Activated CD4-positive, alpha-beta T cell treated with anti-CD3 and anti-CD28 coated beads for 48 hours (primary cell): ENCODE measurements at places on chromosomes 1 and 21.

DNA sequence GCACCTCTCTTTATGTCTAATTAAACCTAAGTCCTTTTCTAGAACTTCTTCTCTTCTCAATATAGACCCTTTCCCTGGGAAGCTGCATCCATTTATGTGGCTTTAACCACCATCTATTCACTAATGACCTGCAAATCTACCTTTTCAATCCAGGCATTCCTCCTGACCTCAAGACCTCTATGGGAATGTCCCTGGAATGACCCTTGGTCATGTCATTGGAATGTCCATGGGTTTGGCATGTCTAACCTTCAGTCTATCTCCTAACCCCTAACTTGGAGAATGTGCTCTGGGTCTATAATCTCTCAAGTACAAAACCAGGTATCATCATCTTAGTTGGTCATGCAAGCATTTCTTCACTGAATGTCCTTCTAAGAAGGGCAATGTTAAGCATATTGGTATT, 196.1 kb downstream of the KCNH1 start:
- no peak for DNase-seq

GRCh38 chr1:75053207-75053606, 81.0 kb upstream of the LHX8 start:
- DNase-seq, result no peak

GRCh38 chr1:228768355-228769000, 33.2 kb downstream of the RHOU start:
- DNase-seq, result no peak

DNA sequence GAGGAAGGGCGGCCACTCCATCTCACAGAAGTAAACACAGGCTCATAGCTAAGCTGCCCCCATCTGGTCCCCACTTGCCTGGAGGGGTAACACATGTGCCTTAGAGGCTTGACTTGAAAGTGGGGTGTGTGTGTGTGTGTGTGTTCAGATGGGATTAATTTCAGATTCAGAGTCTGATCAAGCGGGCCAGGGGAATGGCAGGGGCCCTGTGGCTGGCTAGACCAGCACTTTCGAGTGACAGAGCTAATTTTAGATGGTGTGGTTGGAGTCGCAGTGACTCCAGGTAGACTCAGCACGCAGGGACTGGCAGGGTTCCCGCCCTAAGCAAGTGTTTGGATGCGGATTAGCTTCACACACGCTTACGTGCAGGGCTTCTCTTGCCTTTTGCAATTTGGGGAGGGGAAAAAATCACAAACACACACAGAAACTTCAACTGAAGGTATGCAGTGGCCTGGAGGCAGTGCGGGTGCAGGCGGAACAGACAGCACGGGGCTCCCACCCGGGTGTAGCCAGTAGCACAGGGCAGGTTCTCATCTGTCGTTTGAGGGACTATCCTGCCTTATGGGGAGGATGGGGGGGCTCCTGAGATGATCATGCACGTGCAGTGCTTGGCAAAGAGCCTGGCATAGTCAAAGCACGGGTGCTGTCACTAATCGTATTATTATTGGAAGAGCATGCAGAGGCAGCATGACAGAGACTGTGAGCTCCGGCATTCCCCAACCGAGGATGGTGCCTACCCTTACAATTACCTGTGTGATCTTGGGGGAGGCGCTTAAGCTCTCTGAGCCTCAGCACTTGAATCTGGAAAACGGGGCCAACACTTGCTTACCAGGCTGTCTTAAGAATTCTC, 1.3 kb downstream of the EDN2 start:
- DNase-seq, result no peak

- DNase-seq, result no peak
Measured at GRCh38 chr1:39613250-39613649, 26.2 kb downstream of the HEYL start.

DNA sequence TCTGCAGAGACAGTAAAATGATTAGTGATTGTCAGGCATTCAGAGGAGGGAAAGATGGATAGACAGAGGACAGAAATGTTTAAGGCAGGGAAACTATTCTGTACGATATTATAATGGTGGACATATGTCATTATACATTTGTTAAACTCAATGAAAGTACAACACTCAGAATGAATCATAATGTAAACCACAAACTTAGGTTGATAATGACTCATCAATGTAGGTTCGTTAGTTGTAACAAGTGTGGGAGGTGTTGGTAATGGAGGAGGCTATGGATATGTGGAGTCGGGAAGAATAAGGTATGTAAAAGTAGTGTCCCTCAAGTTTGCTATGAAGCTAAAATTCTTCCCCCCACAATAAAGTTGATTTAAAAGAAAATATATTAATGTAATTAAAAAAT, 455.0 kb downstream of the BRINP3 start:
- no peak for DNase-seq

DNA sequence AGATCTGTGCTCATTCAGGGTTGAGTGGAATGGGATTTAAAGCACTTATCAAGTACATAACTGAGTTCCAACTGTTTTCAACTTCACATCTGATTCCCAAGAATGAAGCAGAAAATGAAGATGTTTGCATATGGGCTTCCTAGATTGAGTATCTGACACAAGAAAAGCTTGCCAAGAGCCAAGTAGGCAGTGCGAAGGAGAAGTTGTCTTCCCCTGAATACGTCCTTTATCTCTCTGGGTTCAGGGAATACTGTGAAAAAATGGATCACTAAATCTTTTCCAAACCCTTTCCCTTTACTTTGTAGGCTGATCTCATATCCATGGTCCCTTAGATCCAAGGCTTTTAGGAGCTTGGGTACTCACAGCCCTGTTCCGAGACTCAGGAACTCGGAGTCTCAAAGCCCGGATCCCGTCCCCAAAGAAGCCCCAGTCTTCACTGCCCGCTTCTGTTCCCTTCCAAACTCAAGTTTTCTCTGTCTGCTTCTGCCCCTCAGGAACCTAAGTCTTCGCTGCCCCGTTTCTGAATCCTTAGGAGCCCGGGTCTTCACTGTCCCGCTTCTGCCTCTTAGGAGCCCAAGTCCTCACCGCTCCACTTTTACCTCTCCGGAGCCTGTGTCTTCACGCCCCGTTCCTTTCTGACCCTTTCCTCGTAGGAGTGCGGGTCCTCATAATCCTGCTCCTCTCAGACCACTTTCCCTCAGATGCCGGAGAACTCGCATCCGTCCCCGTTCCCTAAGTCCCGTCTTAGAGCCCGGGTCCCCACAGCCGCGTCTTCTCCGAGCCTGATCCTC, 616 bp downstream of the TAF12 start:
- no peak for DNase-seq

GRCh38 chr1:229716069-229716468, 90.0 kb downstream of the URB2 start:
- no peak for DNase-seq
